ENCODE measurements at places on chromosomes 11 and 22. TPM values are rescaled to one million over a fixed set of nuclear protein-coding genes. Genes with fewer than 3 reads are reported as not detected.

DNA sequence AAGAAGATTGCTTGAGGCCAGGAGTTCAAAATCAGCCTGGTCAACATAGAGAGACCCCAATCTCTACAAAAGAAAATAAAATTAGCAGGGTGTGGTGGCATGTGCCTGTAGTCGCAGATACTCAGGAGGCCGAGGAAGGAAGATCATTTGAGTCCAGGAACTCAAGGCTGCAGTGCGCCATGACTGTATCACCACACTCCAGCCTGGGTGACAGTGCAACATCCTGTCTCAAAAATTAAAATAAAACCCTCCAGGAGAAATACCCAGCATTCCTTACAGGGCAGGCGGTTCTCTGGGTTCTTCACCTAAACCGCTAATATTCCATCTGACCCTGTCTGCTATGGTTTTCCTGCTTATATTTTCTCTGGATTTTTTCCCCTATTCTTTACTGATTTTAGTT, 13.5 kb downstream of the TCF20 start:
- no peak for DNase-seq
- H3K4me1 ChIP-seq, result no peaks in the 10 kb centered on the region
- no peak overlapping the region for H3K27ac ChIP-seq
- H3K27me3 ChIP-seq, result peaks cover 6% of the 10 kb centered on the region

DNA sequence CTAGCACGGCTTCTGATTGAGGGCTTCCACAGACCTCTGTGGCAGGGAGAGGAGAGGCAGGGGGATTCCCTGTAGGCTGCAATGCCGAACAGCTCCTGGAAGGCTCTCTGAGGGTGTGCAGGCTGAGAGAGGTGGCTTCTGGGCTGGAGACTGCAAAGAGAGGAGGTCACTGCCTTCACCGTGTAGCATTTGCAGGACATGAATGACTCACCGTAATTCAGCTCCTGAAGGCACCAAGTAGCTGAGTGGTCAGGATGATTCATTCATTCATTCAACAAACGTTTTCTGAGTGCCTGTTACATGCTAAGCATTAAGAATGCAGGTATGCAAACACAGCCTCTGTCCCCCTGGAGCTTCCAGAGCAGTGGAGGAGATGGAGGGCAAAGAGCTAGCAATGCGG, 18.0 kb upstream of the EIF3D start:
- no peaks in the 10 kb centered on the region for H3K27me3 ChIP-seq
- H3K4me1 ChIP-seq, result peaks cover 12% of the 10 kb centered on the region
- H3K4me3 ChIP-seq, result no peak overlapping the region

GRCh38 chr22:43471606-43472135, 59.9 kb downstream of the MPPED1 start:
- no peaks in the 10 kb centered on the region for H3K27me3 ChIP-seq
- no peaks in the 10 kb centered on the region for H3K4me1 ChIP-seq
- no peak overlapping the region for H3K27ac ChIP-seq
- no peak for DNase-seq
- no peaks in the 10 kb centered on the region for H3K36me3 ChIP-seq

DNA sequence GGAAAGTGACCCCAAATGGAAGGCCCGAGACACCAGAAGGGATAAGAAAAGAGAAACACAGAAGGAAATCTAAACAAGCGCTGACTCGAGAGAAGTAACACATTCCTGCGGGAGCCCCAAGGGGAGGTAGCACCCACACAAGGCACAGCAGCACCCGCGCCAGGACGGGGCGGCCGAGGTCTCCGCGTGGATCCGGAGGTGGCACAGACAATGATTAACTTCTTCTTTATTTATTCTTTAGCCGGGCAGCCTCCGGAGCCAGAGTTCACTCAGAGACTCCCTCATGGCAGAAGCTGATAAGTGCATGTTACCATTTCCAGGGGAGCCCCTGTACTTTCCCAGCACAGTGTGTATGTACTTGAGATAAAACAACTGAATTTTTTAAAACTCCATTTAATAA, 5.1 kb downstream of the TOLLIP start:
- H3K27me3 ChIP-seq, result no peaks in the 10 kb centered on the region
- H3K4me3 ChIP-seq, result no peak overlapping the region
- DNase-seq, result no peak
- H3K4me1 ChIP-seq, result no peaks in the 10 kb centered on the region
- no peaks in the 10 kb centered on the region for H3K36me3 ChIP-seq

DNA sequence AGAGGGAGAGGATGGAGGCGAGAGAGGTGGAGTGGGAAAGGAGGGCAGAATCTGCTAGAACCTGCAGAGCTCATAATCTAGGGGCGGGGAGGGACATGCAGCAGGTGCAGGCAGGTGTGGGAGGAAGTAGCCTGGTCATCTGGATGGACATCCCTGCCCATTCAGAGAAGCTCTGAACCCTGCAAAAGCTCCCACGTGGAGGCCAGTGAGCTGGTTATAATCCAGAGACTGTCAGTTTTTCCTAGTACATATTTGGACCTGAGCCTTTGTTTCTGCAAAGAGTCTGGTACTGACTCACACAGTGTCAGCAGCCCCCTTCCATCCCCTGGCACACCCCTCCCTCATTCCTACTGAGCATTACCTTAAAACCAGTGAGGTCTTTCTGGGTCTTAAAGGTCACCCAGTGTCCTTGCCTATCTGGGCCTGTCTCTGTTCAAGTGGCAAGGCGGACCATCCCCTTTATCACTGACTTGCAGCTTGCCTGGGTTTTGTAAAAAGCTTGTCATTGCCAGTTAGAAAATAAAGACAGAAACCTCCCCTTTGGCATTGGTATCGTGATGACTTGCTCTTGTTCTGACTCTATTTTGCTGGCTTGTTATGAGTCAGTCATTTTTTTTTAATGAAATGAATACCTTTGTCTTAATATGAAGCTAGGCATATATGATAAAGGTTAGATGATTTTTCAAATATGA, 26.1 kb downstream of the PTPRJ start:
- H3K27me3 ChIP-seq, result no peaks in the 10 kb centered on the region
- no peak overlapping the region for H3K4me3 ChIP-seq
- peaks cover 4% of the 10 kb centered on the region for H3K4me1 ChIP-seq
- H3K36me3 ChIP-seq, result no peaks in the 10 kb centered on the region

- no peaks in the 10 kb centered on the region for H3K36me3 ChIP-seq
- no peaks in the 10 kb centered on the region for H3K4me1 ChIP-seq
- H3K27ac ChIP-seq, result no peak overlapping the region
- H3K27me3 ChIP-seq, result no peaks in the 10 kb centered on the region
- H3K4me3 ChIP-seq, result no peak overlapping the region
Measured at GRCh38 chr11:17703951-17704350, 15.4 kb upstream of the MYOD1 start.

DNA sequence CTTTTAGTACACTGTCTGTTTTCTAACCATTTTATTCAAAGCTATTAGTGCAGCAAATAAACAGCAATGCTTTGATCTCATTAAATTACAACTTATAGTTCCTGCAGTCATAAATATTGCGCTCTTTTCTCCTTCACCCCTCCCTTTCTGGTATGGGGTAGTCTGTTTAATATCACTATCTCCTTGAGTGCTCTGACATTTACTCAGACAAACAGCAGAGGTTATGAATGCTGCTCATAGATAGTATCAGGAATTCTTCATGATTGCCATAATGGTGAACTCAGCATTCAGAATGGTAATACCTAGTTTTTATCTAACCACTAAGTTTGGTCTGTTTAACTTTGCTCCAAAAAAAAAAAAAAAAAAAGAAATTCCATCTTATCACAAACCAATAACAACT, 87.4 kb downstream of the EIF3M start:
- no peaks in the 10 kb centered on the region for H3K36me3 ChIP-seq
- H3K27ac ChIP-seq, result no peak overlapping the region
- no peaks in the 10 kb centered on the region for H3K27me3 ChIP-seq
- H3K4me1 ChIP-seq, result no peaks in the 10 kb centered on the region
- no peak overlapping the region for H3K4me3 ChIP-seq

DNA sequence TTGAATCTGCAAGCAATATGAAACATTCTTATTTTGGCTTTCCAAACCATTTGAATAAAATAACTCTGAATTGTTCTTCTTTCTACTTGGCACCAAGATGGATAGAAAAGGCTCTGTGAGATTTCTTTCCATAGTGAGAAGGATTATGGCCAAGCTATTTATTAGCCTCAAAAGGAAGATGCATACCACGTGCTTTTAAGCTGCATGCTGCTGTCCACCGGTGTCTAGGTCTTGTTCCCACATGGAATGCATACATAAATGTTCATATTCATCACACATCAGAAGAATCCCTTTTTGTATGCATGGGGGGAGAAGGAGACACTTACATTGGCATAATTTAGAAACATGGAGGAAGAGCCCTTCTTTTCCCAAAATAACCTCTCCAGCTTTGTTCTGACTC, 273.4 kb downstream of the FAM76B start:
- no peak for DNase-seq
- H3K4me1 ChIP-seq, result no peaks in the 10 kb centered on the region
- no peak overlapping the region for H3K27ac ChIP-seq
- H3K36me3 ChIP-seq, result no peaks in the 10 kb centered on the region

DNA sequence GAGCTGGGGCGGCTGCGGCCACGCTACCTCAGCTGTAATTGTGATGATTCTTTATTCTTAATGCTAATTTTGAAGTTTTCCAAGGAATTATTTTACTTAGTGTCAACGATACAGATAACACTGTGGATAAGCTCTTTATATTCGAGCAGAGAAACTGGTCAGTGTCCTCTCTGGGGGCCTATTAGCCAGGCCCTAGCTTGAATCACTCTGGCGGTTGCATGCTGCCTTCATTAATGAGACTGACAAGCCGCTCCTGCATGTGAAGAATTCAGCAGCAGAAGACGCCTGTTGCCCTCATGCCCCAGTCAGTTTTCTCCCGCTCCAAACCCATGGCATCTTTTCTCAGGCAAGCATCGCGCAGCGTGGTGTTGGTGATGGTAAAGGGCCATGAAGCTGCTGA, 851.7 kb downstream of the OPCML start:
- no peak overlapping the region for H3K4me3 ChIP-seq
- no peaks in the 10 kb centered on the region for H3K4me1 ChIP-seq
- H3K27me3 ChIP-seq, result no peaks in the 10 kb centered on the region
- H3K27ac ChIP-seq, result no peak overlapping the region

DNA sequence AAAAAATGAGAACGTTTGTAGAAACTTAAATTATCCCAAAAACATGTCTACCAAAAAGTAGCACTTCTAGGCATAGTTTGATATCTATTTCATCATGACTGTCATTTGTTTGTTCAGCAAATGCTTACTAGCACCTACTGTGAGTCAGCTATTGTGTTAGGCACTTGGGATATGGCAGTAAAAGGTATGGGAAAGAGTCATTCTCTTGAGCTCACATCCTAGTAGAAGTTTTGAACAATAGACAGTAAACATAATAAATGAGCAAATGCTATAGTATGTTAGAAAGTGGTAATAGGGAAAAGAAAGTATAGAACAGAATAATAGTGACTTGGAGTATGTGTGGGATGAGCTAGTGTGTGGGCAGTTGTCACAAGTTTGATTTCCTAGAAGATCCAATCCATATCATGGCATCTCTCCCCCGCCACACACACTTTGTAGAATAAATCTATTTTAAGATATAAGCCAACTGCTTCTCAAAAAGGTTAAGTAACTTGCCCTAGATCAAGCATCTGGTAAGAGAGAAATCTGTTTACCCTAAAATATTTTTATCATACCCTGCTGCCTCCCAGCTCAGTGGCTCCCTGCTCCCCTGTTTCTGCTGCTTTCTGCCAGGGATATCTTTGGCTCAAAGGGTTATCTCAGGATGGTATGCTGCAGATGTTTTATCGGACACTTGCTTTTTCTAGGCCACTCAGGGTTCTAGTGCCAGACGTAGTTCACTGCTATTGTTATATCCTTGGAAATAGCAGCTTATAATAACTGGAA, 129.7 kb downstream of the NCAM1 start:
- H3K27ac ChIP-seq, result no peak overlapping the region
- no peak overlapping the region for H3K4me3 ChIP-seq
- peaks cover 3% of the 10 kb centered on the region for H3K4me1 ChIP-seq
- no peaks in the 10 kb centered on the region for H3K36me3 ChIP-seq

DNA sequence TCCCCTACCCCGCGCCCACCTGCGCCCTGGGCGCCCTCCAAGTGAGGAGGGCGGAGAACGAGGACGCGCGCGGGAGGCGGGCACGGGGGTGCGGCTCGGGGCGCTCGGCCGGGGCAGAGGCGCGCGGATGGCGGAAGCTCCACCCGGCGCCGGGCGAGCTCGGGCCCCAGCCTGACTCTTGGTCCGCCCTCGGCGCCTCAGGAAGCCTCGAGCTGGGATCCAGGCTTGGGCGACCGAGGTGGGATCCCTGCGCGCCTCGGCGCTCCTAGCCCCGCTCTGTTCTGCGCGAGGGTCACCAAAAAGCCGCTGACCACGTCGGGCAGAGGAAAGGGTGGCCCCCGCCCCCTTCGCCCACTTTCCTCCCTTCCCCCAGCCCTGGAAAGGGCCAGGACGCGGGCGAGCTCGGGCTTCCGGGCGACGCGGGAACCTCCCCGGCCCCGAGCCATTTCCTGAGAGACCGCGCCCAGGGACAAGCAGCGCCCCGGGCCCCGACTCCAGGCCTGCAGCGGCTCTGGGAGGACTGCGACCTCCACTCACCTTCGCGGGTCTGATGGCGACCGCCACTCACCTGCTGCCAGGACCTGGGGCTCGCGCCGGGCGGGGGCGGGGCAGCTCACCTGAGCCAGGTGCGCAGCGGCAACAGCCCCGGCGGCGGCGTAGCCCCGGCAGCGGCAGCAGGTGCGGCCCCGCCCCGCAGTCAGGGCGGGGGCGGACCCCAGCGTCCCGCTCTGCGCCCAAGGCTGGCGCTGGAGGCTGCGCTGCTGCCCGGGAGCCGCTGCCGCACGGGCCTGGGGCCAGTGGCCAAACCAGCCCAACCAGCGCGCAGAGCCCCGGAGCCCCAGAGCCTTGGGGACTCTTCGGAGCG, 2.2 kb upstream of the SIGIRR start:
- H3K36me3 ChIP-seq, result no peaks in the 10 kb centered on the region
- H3K4me3 ChIP-seq, result peak overlapping the region; percentile 61
- H3K27ac ChIP-seq, result peak overlapping the region; percentile 42
- peak; percentile 90 for DNase-seq
- peaks cover 18% of the 10 kb centered on the region for H3K4me1 ChIP-seq
- peaks cover 6% of the 10 kb centered on the region for H3K27me3 ChIP-seq

- peaks cover 45% of the 10 kb centered on the region for H3K27me3 ChIP-seq
- DNase-seq, result peak; percentile 77
- H3K36me3 ChIP-seq, result no peaks in the 10 kb centered on the region
- H3K4me1 ChIP-seq, result no peaks in the 10 kb centered on the region
Measured at GRCh38 chr11:129375751-129376657, at the start of gene BARX2. TSS of gene BARX2 (plus strand) at chr11:129375848. CDS start at chr11:129376036, 188 bp downstream.

The FOLR3 gene
- not detected for total RNA-seq

The FAM83F gene
- 18.9 TPM for total RNA-seq

The KRTAP5-10 gene
- not detected for total RNA-seq

The PLEKHB1 gene
- total RNA-seq, result 13.5 TPM

The C11orf42 gene
- total RNA-seq, result not detected

The SLC22A8 gene
- total RNA-seq, result not detected

The OR51B4 gene
- total RNA-seq, result not detected

The NOX4 gene
- 2.3 TPM for total RNA-seq

The MS4A6A gene
- total RNA-seq, result not detected

The P2RX6 gene
- not detected for total RNA-seq
